ENCODE measurements at places on chromosomes 4 and X.

GRCh38 chr4:53900271-53900649, 164.1 kb downstream of the CHIC2 start:
- DNase-seq: no peak

DNA sequence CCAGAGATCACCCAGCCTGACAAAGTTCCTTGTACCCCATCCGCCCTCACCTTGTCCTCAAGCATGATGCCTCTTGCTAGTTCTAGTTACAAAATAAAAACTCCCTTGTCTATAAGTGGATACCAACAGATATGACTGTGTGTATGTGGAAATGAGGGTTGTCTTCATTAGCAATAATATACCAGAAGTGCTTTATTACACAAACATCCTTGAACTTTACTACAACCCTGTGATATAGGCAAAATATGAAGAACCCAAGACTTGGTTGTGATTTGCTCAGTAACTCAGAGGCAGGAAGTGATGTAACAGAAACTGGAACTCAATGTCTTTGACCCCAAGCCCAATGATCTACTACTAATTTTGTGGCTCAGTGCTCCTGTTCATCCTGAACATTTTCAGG, 97.6 kb downstream of the AKAP4 start:
- DNase-seq: no peak

- DNase-seq: no peak
These were observed 351.9 kb downstream of the PCDH18 start for GRCh38 chr4:137180349-137180748.

- DNase-seq: no peak
These were observed 388.7 kb downstream of the ADGRL3 start for GRCh38 chr4:61588621-61589402.

DNA sequence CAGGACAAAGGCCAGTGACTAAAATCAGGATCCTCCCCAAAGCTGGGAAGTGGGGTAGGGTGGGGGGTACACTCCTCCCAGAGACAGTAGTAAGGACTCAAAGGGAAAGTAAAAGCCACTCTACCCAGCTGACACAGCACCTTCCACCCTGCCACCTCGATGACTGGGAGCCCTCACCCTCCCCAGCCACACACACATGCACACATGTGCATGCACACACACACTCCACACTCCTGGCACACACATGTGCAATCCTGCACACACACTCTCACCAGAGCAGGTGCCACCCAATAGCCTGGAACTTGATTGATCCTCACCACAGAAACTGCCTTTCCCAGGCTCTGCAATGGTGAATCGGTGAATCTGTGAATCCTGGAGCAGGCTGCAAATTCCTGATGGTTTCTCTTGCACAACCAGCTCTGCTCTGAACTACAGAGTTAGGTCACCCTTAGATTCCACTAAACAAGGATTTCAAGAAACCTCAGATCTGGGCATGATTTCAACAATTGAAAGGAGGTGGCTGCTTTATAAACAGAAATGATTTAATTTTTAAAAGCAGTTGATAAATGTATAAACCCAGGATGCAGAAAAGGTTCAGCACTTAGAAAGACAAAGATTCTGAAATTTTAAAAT, 21.5 kb downstream of the AMOT start:
- DNase-seq: no peak

- no peak for DNase-seq
These were observed 109.2 kb upstream of the HS3ST1 start for GRCh38 chr4:11537846-11538245.

- DNase-seq: peak; percentile 73
These were observed 285.9 kb downstream of the KCTD8 start for GRCh38 chr4:44162538-44163270.

DNA sequence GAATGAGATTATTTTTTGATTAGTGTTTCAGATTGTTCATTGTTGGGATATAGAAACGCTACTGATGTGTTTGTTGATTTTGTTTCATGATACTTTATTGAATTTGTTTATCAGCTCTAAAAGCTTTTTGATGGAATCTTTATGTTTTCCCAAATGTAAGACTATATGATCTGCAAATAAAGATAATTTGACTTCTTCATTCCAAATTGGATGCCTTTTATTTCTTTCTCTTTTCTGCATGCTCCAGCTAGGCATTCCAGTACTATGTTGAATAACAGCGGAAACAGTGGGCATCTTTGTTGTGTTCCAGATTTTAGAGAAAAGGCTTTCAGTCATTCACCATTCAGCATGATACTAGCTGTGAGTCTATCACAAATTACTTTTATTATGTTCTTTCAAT, 21.8 kb downstream of the SPANXN4 start:
- no peak for DNase-seq

- no peak for DNase-seq
These were observed 215.3 kb upstream of the ANXA3 start for GRCh38 chr4:78336093-78336943.

DNA sequence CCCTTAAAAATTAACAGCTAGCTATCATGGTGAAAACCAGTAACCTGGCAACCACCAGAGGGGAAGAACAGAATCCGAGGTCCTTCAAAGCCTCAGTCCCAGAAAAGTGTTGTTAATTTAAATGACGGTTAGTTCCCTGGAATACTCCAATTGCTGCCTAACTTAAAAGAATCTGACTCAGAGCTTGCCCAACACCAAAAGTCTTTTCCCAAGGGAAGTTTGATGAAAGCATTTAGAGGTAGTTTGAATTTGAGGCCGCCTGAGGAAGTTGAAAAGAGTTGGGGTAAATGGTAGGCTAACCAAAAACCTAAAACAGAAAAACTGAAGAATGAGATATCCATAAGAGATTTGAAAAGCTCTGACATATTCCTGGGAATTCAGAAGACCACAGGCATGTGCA, 46.6 kb downstream of the IL13RA2 start:
- DNase-seq: no peak

- DNase-seq: no peak
These were observed 119.5 kb upstream of the CHRDL1 start for GRCh38 chrX:110915111-110915510.

Measured in endothelial cell of umbilical vein (primary cell).